ENCODE measurements at places on chromosomes 4 and X.
A peak's percentile ranks its signal among the peaks of the same experiment; 100 is the strongest.

- H3K4me3 ChIP-seq: no peak overlapping the region
- no peaks in the 10 kb centered on the region for H3K36me3 ChIP-seq
- no peaks in the 10 kb centered on the region for H3K27me3 ChIP-seq
Observed at GRCh38 chr4:98319021-98319420, 57.8 kb downstream of the RAP1GDS1 start.

GRCh38 chrX:15906041-15906943 lies 51.7 kb upstream of the AP1S2 start:
- no peaks in the 10 kb centered on the region for H3K36me3 ChIP-seq
- no peaks in the 10 kb centered on the region for H3K27me3 ChIP-seq
- H3K27ac ChIP-seq: no peak overlapping the region
- H3K4me1 ChIP-seq: peaks cover 2% of the 10 kb centered on the region
- no peak overlapping the region for H3K4me3 ChIP-seq

DNA sequence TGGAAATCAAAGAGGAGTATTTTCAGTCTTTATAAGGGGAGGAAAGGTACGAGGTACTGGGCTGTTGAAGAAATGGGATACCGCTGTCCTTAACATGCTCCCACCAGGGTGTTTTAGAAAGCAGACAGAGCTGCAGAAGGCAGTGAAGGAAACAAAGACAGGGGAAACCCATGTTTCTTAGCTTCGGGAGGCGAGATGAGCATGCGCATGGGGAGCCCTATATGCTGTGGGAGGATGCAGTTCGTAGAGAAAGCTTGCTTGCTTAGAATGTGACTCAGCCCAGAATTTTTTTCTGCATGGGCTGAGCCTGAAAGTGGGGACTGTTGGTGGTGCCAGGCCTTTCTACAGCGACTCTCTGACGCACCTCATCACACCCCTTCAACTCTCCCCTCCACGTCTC lies 28.8 kb upstream of the SCOC start:
- no peaks in the 10 kb centered on the region for H3K27me3 ChIP-seq
- no peak overlapping the region for H3K4me3 ChIP-seq
- no peaks in the 10 kb centered on the region for H3K36me3 ChIP-seq
- no peaks in the 10 kb centered on the region for H3K4me1 ChIP-seq

DNA sequence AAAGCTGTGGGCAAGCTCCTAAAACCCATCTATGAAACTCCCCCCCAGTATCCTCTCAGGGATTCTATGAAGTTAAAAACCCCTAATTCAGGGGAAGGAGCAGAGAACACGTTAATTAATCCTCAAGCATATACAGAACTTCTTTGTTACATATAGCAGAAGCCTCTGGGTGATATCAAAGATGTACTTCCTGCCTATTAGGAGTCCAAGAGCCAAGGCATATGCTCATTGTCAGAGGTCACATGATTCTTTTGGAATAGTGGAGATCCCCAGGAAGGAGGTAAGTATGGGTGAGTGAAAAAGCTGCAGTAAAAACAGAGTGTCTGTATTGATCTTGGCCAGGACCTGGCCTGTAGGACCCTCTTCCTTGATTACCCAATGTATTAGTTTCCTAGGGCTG lies 2.9 kb upstream of the SPARCL1 start:
- H3K4me3 ChIP-seq: no peak overlapping the region
- H3K36me3 ChIP-seq: no peaks in the 10 kb centered on the region
- H3K27me3 ChIP-seq: no peaks in the 10 kb centered on the region
- DNase-seq: peak; percentile 30
- H3K27ac ChIP-seq: peak overlapping the region; percentile 89
- peaks cover 4% of the 10 kb centered on the region for H3K4me1 ChIP-seq

Measured in left lung (tissue), 14 donors.